ENCODE measurements at places on chromosomes 3 and 15. TPM values are rescaled to one million over a fixed set of nuclear protein-coding genes. Genes with fewer than 3 reads are reported as not detected.

DNA sequence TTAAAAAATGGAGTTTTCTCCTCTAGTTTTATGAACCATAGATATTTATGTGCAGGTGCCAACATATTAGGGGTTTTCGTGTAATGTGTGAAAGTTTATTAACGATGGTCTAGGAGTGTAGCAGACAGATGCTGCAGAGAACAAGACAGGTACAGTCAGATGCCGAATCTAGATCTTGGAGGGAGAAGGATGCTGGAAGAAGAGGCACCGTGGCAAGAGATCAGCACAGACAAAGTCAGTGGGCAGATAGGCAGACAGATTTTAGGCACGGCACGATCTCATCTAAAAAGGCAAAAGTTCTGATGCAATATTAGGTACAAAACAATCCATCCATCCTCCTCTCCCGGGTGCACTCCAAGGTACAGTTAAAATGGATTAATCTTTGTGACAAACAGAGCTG, 161.6 kb downstream of the TIGIT start:
- no peak for DNase-seq

- DNase-seq, result no peak
Measured at GRCh38 chr3:141050576-141051442, at the start of gene SPSB4. Gene SPSB4 (plus strand): TSS chr3:141051347. CDS start chr3:141066105, 14,758 bp downstream.

- DNase-seq, result peak; percentile 29
Measured at GRCh38 chr3:128572644-128573105, 77.9 kb downstream of the RPN1 start.

- no peak for DNase-seq
Measured at GRCh38 chr3:145678401-145678800, 482.6 kb downstream of the PLOD2 start.

KCNMB2 gene
- 0.19 TPM for total RNA-seq
